ENCODE measurements at places on chromosomes 13 and 19. TPM values are rescaled to one million over a fixed set of nuclear protein-coding genes. Genes with fewer than 3 reads are reported as not detected.

GRCh38 chr19:38679839-38680238, 32.4 kb downstream of the ACTN4 start:
- no peak overlapping the region for H3K4me3 ChIP-seq
- DNase-seq, result no peak
- no peaks in the 10 kb centered on the region for H3K36me3 ChIP-seq
- peak overlapping the region; percentile 95 for H3K27ac ChIP-seq

GRCh38 chr13:35716186-35716585, 239.7 kb upstream of the MAB21L1 start:
- H3K36me3 ChIP-seq, result no peaks in the 10 kb centered on the region
- H3K4me1 ChIP-seq, result no peaks in the 10 kb centered on the region
- no peak overlapping the region for H3K27ac ChIP-seq
- no peaks in the 10 kb centered on the region for H3K27me3 ChIP-seq
- no peak for DNase-seq

DNA sequence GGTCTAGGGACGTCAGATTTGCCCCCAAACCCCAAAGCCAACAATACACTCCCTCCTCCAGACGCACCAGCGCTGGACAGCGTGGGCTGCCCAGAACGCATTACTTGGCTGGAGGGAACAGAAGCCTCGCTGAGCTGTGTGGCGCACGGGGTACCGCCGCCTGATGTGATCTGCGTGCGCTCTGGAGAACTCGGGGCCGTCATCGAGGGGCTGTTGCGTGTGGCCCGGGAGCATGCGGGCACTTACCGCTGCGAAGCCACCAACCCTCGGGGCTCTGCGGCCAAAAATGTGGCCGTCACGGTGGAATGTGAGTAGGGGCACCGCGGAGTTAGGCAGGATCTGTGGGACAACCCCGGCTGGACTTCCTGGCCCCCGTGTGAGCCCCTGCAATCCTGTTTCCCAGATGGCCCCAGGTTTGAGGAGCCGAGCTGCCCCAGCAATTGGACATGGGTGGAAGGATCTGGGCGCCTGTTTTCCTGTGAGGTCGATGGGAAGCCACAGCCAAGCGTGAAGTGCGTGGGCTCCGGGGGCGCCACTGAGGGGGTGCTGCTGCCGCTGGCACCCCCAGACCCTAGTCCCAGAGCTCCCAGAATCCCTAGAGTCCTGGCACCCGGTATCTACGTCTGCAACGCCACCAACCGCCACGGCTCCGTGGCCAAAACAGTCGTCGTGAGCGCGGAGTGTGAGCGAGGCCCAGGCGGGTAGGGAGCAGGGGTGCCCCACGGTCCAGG, 4.0 kb downstream of the ICAM5 start:
- peaks cover 36% of the 10 kb centered on the region for H3K4me1 ChIP-seq
- DNase-seq, result no peak
- H3K27me3 ChIP-seq, result peaks cover 57% of the 10 kb centered on the region
- H3K4me3 ChIP-seq, result no peak overlapping the region
- no peaks in the 10 kb centered on the region for H3K36me3 ChIP-seq

DNA sequence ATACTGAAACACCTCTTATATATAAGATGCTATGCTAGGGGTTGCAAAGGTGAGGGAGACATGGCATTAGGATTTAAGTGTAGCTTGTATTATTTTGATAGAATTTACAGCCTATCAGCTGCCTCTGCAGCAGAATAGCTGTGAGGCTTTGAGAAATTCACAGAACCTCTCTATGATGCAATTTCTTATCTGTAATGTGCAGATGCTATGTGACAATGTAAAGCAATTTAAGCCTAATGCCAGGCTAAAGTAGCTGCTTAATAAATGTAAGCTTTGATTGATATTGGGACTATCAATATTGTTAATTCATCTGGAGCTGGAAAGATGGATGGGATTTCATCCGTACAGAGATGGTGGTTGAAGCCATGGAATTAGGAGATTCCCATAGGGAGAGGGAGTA, 1.6 kb downstream of the ADGRE3 start:
- no peaks in the 10 kb centered on the region for H3K27me3 ChIP-seq
- no peaks in the 10 kb centered on the region for H3K4me1 ChIP-seq
- H3K4me3 ChIP-seq, result no peak overlapping the region
- DNase-seq, result no peak
- no peaks in the 10 kb centered on the region for H3K36me3 ChIP-seq
- no peak overlapping the region for H3K27ac ChIP-seq

DNA sequence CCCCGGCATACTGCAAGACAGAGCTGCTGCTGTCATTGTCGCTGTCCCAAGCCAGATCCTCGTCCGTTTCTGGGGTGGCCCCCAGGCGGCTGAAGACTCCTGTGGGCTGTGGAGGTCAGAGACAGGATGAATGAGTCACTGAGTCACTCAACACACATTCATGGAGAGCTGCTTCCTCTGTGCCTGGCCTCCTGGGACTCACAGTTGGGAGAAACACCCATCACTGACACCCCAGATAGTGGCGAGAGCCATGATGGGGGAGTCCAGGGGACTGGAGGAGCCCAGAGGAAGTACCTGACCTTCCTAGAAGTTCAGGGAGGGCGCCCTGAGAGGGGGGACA, 26.0 kb downstream of the C19orf47 start:
- H3K4me3 ChIP-seq, result no peak overlapping the region
- DNase-seq, result no peak
- H3K27ac ChIP-seq, result no peak overlapping the region
- no peaks in the 10 kb centered on the region for H3K4me1 ChIP-seq
- no peaks in the 10 kb centered on the region for H3K36me3 ChIP-seq

DNA sequence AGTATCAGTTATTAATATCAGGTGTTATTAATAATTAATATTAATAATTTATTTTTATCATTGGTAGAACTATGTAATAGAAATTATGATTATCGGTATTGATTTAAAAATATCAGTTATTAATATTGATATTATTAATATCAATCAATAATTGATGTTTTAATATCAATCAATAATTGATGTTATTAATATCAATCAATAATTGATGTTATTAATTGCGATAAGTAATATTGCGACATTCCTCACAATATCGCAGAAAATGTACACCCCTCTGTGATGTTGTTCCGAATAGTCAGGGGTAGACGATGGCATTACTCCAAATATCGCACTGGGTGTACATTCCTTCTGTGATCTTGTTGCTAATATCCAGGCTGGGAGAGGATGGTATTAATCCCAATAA, 3.7 kb upstream of the RGCC start:
- H3K4me1 ChIP-seq, result no peaks in the 10 kb centered on the region
- H3K27me3 ChIP-seq, result no peaks in the 10 kb centered on the region
- DNase-seq, result no peak
- no peak overlapping the region for H3K4me3 ChIP-seq

- H3K4me3 ChIP-seq, result no peak overlapping the region
- no peak overlapping the region for H3K27ac ChIP-seq
- no peaks in the 10 kb centered on the region for H3K36me3 ChIP-seq
- H3K27me3 ChIP-seq, result no peaks in the 10 kb centered on the region
- H3K4me1 ChIP-seq, result peaks cover 7% of the 10 kb centered on the region
- no peak for DNase-seq
Measured at GRCh38 chr19:43778651-43779050, 2.1 kb downstream of the KCNN4 start.

SLC10A2 gene
- not detected for total RNA-seq
